Left lobe of liver (tissue), 2 donors: ENCODE measurements at places on chromosomes 1 and 21.

DNA sequence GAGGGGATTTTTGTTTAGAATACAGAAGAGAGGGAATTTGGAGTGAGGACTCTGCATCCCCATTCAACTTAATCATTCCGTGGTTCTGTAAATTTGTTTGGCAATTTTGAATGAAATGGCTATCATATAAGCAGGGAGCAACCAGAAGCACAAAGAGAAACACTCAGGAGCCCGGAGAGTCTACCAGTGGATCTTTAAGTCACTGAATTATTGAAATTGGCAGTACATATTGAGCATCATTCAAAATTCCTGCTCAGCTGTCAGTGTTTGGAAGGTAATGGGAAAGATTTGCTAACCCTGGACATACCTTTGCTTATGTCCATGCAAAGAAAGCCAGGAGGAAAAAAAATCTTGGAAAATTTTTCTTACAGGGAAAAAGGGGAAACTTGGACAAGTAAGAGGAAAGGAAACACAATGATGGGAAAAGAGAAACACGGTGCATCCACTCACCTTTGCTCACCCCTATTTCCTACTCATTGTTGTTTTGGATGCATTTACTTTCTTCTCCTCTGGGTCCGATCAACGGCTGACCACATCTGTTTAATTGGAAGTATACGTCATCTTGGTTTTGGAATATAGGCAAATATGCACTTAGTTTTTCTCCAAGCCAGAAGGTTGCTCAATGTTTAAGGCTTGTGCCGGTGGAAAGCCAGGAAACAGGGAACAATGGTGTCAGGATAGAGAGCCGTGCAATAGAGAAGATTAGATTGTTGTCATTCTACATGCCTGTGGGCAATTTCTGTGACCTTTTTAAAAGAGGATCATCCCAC is 243.0 kb upstream of the LYPLAL1 start:
- DNase-seq, result no peak

- DNase-seq, result no peak
Measured at GRCh38 chr1:239682960-239683359, 296.6 kb downstream of the CHRM3 start.

GRCh38 chr1:93556291-93556690 is 108.4 kb downstream of the FNBP1L start:
- no peak for DNase-seq

DNA sequence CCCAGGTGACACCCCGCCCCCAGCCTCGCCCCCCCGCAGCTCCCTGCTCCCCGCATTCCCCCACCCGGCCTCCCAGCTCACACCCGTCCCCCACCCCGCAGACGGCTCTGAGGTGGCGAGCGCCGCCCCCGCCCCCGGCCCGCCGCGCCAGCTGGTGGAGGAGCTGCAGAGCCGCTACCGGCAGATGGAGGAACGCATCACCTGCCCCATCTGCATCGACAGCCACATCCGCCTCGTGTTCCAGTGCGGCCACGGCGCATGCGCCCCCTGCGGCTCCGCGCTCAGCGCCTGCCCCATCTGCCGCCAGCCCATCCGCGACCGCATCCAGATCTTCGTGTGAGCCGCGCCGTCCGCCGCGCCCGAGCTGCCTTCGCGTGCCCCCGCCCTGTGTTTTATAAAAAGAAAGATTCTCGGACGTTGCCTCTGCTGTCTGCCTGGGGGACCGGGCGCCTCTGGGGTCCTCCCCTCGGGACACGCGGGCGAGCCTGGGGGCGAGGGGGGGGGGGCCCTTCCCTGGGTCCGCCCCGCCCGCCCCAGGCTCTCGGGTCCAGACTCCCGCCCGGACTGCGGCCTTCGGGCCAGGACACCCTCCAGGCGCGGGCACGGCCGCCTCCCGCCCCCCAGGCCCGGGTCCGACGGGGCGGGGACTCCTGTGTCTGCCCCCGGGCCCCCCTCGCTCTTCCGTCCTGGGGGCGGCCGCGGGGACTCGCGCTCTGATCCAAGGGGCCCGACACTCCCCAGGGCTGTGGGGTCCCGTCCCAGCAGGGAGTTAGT is 1.6 kb upstream of the MMP23B start:
- peak; percentile 51 for DNase-seq

GRCh38 chr1:223079498-223079897 is 63.5 kb downstream of the TLR5 start:
- peak; percentile 80 for DNase-seq

DNA sequence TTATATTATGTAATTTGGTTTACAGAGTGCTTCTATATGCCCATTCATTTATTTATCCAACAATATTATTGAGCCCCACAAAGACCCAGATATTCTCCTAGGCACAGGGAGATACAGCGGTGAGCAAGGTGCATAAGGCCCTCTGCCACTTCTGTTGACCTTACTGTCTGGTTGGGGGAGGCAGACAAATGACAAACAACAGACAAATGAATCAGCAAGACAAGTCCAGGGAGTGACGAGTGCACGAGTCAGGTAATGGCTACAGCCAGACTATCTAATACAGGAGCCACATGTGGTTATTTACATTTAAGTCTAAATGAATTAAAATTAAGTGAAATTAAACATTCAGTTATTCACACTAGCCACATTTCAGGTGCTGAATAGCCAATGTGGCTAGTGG is 22.0 kb upstream of the BCAR3 start:
- DNase-seq, result no peak

- DNase-seq, result no peak
Measured at GRCh38 chr1:4019147-4019521, 119.1 kb upstream of the C1orf174 start.

GRCh38 chr1:17679856-17680255 is 75.3 kb upstream of the ACTL8 start:
- no peak for DNase-seq

GRCh38 chr1:180937624-180938225 is 25.0 kb downstream of the KIAA1614 start:
- no peak for DNase-seq

DNA sequence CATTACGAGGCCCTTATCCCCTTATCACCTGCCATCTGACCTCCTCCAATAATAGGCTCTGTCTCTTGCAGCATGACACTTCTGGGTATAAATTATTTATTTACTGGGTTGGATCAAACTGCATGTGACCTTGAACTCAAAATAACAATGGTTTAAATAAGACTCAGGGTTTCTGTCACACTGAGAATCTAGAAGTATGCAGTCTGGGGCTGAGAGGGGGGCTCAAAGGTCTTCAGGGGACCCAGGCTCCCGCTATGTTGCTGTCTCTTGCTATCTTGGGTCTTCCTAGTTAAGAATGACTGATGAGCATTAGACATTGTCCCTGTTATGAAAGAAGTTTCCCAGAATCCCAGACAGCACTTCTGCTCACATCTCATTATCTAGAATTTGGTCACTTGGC is 133.5 kb downstream of the URB2 start:
- no peak for DNase-seq

DNA sequence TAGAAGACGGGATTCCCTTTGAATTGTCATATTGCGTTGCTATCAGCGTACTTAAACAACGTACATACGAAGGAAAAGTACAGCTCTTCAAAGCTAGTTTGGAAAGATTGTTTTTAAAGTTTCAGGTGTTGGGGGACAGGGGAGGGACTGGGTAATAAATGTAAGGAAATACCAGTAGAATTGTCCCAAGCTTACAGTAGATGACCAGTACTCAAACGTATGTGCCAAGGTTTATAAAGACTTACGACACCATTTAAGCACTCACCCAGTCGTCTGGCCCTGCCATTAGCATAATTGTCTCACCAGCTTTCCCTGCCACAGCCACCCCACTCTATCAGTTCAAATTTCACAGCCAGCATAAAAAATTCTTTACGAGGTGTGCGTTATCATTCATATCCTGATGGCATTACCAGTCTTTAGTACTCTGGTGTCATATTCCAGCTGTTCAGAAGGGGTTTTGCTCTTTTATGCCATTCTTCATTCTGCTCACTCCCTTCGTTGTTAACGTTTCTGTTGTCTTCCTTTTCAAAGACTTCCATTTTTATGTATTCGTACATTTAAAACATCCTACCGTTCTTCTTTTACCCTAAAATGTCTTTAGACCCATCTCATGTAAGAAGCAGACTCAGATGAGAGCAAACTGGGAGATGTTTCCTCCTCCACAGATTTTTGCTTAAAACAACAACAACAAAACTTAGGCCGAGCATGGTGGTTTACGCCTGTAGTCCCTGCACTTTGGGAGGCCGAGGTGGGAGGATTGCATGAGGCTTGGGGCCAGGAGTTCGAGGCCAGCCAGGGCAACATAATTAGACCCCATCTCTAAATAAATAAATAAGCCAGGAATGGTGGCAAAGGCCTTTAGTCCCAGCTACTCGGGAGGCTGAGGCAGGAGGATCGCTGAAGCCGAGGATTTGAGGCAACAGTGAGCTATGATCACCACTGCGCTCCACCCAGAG is 1.0 kb upstream of the HP1BP3 start:
- no peak for DNase-seq

GRCh38 chr1:208158640-208159554 is 85.3 kb downstream of the PLXNA2 start:
- no peak for DNase-seq

DNA sequence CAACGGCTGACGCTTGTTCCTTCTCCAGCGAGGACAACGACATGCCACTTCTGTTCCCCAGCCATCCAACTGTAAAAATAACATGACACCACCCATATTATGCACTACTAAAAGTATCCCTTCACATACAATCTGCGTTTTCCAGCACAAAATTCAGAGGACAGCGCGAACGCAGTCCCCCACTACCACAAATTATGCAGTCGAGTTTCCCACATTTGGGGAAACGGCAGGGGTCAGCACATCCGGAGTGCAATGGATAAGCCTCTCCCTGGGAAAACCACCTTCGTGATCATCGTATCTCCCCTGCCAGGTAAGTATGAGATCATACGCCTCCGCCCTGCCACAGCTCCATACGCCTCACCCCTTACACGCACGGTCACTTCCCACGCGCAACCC is 120.9 kb downstream of the PPIAL4G start:
- no peak for DNase-seq

DNA sequence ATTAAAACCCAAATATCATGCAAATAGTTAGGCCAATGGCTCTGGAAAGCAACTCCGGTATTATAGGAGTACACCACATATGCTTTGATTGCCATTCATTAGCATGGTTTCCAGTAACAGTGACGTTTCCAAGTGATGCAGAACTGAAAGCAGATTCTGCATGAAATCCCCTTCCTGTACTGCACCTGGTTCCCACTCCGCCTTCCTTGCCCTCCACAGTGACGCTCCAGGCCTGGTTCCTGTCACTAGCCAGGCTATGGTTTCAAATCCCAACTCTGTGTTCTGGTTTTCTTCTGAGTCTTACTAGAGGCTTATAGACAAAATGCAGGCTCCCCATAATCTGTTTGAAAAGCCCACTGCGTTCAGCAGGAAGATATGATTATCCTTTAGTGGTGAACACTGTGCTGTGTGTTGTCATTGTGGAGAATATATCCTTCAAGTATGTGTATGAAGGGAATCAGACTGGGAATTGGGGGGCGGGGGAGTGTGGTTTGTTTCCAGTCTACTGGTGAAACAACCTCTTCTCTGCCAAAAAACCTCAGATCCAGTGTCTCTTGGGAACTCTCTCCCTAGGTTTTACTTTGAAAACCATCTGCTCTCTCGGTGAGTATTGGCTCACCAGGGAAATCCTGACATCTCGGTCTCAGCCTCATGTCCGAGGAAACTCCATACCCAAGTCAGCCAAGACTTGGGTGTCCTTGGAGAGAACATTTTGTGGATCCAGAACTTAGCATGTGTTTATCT is 78.7 kb downstream of the TYW3 start:
- no peak for DNase-seq

- DNase-seq, result no peak
Measured at GRCh38 chr1:55194851-55195250, 20.3 kb downstream of the USP24 start.

- DNase-seq, result peak; percentile 86
Measured at GRCh38 chr1:20358761-20359263, 68.1 kb downstream of the VWA5B1 start.

DNA sequence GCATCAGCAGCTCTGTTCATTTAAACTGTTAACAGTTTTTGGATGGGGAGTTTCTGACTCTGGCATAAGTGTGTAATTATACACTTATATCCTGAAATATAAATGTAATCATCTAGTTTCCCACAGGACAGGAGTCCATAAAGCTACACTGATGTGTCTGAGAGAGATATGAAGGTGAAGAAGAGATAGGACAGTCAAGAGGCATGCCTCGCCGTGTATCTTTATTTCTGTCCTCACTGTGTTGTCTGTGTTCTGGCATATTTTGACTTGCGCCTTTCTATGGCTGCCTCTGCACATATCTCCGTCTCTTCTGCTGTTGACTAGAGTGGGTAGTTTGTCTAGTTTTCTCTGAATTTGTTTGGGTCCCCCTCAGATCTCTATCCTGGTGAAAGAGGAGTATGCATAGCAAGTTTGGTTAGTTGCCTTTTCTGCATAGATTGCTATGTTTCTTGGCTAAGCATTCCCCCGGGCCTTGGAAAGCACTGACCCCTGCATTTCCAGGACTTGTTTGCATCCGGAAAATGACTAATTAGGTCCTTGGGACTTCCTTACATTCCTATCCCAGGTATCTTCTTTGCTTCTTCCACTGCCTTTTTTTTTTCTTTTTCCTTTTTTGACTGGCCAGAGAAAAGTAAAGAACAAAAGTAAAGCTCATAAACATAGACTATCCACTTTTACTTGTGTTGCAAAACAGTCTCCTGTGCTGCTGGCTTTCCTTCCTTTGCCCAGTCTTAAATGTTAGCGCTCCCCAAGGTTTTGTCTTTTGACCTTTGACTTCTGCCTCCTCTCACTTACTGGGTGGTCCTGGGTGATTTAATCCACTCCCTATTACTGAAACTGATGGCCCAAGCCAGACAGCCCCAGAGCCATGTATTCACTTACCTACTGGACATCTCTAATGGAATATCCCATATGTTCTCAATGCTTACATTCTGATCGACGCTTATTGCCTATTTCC is 27.6 kb upstream of the CNN3 start:
- DNase-seq, result no peak

DNA sequence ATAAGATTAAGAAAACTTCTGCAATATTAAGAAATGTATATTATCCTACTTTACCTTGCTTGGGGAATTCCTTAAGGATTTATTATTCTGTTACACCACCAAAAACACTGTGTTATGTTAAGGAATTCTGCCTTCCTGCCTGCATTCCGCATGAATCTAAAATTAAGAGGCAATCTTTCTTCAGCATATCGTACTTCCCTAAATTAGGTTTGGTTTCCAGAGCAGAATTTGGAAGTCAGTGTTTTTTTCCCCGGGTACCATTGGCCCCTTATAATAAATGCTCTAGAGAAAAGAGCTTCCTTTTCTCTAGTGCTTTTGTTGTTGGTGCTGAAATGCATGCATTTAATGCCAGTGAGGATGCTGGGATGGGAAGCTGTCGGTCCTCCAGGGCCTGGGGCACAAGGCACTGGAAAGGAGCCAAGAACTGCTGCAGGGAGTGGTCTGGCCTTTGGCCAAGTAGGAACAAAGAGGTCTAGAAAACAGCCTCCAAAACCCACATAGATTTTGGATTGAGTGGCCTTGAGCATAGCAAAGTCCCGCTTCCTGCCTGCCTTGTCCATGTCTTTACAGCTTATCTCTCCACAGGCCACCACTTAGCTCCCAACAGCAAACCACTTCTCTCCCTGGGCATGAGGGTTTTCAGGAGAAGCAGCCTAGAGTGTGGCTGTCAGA is 69.9 kb downstream of the RRAGC start:
- no peak for DNase-seq
